ENCODE measurements at places on chromosomes 12 and 14. TPM values are rescaled to one million over a fixed set of nuclear protein-coding genes. Genes with fewer than 3 reads are reported as not detected.

- no peak for DNase-seq
Observed at GRCh38 chr12:88896958-88897357, 316.7 kb upstream of the KITLG start.

DNA sequence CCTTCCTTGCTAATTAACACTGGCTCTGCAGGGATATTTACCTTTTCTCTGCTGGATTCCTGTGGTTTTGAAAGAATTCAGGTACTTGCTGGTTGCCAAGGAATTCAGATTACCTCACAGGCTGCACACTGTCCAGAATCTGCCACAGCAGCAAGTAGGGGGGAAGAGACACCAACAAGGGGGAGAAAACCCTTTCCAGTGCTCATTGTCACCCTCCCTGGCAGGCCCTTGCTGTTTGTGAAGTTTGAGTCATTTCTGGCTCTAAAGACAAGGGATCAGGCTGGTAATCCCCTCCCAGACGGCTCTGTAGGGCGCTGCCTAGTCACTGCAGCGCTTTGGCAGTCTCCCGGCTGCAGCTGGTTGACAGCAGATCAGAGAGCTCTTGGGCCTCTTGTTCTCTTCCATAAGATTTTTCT lies 50.8 kb downstream of the TTLL5 start:
- DNase-seq = no peak

GPD1 gene
- 0.70 TPM for total RNA-seq

AKAP3 gene
- 2.8 TPM for total RNA-seq

DNA sequence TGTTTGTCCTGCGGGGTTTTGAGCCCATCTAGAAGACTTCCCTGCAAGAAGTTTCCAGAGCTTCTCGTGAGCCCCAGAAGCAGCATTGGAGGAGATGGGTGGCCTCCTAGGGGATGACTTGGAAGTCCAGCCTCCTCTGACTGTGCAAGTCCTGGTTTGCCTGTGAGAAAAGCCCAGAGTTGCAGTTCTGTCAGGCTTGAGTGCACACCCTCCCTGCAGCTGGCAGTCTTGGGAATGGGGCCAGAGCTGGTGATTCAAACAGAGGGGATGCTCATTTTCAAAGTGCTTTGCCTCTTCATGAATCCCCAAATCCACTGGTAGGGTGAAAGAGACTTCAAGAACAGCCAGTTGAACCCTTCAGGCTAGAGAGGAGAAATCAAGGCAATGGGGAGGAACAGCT lies 3.9 kb upstream of the PPP1R1A start:
- DNase-seq = no peak

ALG10B gene
- total RNA-seq = 10.1 TPM

VRTN gene
- total RNA-seq = not detected

GRCh38 chr12:115444346-115444745 lies 760.4 kb upstream of the TBX3 start:
- no peak for DNase-seq

DNA sequence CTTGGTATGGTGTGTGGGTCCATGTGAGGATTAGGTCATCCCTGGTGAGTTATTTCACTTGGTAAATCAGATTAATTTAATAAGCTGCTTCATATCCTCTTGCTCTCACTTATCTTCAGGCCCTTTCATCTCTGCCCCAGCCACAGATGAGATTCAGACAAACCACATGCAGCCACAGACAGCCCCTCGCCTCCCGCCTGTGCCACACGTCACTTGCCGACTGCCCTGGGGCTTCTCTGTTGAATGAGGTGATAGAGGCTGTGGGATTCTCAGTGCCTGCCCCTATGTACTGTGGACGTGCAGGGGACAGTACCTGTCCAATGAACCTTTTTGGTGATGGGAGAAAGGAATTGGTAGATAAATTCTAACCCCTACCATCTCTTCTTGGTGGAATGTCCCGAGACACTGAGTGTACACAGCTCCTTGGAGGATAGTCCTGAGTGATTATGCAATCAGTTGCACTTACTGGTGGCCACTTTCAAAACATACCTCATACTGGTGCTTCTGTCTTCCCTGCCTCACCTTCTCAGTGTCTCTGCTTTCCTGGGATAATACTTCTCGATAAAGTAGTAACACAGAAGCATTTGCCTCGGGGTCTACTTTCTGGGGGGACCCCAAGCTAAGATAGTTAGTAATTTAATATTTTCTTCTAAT lies 248.7 kb downstream of the TTC6 start:
- DNase-seq = no peak

GRCh38 chr14:74855021-74855420 lies 20.9 kb downstream of the PROX2 start:
- no peak for DNase-seq
